ENCODE measurements at places on chromosomes 4 and X.

GRCh38 chrX:2652106-2652505 lies 39.0 kb upstream of the CD99 start:
- DNase-seq: no peak

- DNase-seq: no peak
Observed at GRCh38 chr4:144507311-144508101, 138.4 kb upstream of the HHIP start.

DNA sequence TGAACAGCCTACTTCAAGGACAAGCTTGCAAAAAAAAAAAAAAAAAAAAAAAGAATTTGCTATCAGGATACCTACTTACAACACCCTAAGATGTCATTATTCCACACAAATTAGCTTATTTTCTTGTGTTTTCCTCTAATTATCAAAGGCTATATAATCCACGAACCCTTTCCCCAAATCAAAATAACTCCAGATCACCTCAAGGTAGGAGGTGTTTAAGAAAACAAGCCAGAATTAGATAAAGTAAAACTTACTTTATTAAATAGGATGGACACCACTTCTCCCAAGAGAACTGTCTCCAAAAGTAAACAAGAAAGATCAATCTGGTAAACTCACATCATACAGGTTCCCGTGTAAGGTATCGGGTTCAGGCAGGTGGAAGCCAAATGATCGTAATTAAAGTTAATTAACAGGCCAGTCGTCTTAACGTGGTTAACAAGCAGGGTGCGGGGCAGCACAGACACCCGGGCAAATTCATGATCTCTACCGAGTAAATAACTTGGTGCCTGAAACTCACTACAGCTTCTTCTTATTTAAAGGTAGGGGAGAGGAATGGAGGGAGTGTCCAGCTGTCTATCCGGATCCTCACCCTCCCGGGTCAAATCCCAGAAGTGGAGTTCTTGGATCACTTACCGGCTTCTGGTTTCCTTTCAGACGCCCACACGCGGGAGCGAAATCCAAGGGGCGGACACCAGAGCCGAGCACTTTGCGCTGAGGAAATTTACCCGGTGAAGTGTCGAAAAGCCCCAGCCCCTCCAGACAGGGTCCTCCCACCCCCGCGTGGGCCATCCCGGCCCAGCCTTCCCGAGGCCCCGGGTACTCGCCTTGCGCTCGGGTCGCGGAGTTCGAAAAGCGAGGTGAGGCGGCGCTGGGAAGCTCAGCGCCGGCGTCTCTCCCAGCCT lies 708 bp downstream of the ARAP2 start:
- DNase-seq: no peak

GRCh38 chrX:110145854-110146253 lies 142.9 kb downstream of the TMEM164 start:
- no peak for DNase-seq

- DNase-seq: peak; percentile 4
Observed at GRCh38 chr4:15963001-15963451, at the start of gene FGFBP2. Gene FGFBP2, minus strand, starts transcription at chr4:15963175. Its CDS starts 46 bp downstream, at chr4:15963129.

GRCh38 chr4:121199742-121200561 lies 35.8 kb upstream of the TNIP3 start:
- DNase-seq: peak; percentile 6

GRCh38 chr4:123555233-123555806 lies 158.7 kb downstream of the SPRY1 start:
- DNase-seq: no peak

- DNase-seq: no peak
Observed at GRCh38 chr4:133137571-133137970, 11.5 kb upstream of the PCDH10 start.

DNA sequence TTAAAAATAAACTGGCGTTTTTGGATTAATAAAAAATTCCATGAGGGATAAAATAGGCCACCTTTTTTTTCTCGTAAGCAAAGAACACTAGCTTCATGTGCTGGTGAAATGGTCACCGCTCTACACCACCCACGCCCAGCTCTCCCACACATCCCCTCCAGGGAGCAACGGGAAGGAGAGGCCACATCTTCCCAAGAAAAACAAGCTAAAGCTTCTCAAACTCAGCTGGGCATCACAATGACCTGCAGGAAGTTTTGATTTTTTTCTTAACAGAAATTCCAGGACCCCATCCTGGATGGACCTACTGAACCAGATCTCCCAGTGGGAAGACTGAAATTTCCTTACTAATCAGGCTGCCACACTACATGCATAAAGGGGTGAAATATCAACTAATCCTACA lies 9.8 kb downstream of the TSPAN5 start:
- DNase-seq: no peak

GRCh38 chr4:44150091-44150576 lies 298.5 kb downstream of the KCTD8 start:
- DNase-seq: no peak

- no peak for DNase-seq
Observed at GRCh38 chr4:102527695-102528283, 26.6 kb downstream of the NFKB1 start.

GRCh38 chrX:22234380-22234779 lies 38.3 kb upstream of the CBLL2 start:
- DNase-seq: no peak

DNA sequence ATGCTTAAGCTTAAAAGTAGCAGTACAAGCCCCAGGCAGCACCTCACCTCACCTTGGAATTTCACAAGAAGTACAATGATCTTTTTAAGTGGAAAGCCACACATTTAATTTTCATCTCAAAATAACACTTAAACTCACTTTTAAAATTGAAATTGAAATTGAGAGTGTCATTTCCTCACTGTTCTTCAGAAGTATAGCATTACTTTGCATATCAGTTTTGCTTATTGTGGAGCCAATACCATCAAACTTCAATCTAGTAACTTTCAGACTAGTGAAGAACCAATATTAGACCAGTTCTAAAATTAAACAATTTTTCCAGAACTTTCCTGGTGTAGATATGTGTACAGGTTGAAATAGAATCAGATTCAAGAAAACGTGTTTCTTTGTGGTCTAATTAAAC lies 242.4 kb downstream of the NDST4 start:
- no peak for DNase-seq

GRCh38 chr4:112954286-112954685 lies 95.2 kb upstream of the ANK2 start:
- no peak for DNase-seq

DNA sequence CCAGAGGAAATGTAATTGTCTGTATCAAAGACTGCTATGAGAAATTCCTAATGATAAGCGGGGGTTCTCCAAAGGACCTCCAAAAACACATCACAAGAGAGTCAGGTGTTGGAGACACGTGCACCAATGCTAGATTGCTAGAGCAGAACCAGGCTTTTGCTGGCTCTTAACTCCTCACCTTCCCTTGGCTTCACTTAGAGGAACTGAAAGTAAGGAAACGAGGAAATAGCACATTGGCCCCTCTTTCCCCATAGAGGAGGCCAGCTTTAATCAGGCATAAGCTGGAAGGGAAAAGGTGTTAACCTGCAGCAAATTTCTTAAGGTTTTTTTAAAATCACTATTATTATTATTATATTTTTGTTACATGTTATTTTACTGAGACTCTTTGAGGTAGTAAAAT lies 13.6 kb downstream of the OTC start:
- no peak for DNase-seq

- DNase-seq: no peak
Observed at GRCh38 chr4:48296365-48296764, 26.7 kb upstream of the TEC start.

DNA sequence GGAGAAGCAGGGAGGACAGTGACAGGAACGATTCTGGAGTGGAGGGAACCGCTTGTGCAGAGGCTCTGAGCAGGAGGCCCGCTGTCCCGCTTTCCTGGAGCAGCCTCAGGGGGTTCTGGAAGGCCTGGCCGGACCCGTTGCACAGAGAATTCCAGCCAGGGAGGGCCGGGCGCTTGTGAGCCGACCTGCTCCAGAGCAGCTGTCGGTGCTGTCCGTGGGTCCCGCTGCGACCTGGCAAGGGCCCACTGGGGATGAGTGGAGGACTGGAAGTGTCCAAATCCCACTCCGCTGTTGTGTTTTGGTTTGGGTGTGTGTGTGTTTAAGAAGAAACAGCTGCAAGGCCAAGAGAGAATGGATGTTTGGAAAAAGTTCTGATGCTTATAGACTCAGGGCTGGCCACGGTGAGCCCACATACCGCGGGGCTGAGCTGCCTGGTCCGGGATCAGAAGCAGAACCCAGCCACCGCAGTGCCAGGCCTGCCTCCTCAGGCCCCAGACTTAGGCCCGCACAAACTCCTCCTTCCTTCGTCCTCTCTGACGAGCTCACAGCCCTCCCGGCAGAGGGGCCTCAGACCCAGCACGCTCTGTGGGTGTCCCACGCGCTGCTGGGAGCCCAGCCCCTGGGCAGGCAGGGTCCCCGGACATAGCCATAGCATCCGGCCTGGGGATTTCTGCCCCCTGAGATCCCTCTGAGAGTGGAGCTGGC lies 73.9 kb downstream of the HTRA3 start:
- no peak for DNase-seq

DNA sequence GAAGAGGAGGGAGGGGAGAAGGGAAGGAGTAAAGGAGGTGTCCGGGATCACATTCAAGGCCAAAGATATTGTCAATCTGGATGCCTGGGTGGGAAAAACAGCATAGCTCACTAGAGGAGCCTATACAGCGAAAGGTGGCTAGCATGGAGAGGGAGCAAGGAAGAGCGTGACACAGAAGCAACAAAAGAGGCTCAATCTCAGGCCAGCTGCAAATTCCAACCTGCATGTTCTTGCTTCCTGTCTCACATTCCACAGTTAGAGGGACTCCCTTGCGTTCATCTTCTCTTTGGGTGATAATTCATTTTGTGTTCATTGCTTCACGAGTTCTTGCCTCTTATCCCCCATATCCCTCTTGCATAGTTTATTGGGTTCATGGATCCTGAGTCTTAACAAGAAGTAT lies 3.0 kb upstream of the CLNK start:
- no peak for DNase-seq

GRCh38 chr4:139633661-139634060 lies 32.0 kb upstream of the MGST2 start:
- no peak for DNase-seq

- DNase-seq: peak; percentile 3
Observed at GRCh38 chr4:119627267-119628255, 1.0 kb downstream of the PDE5A start.

- no peak for DNase-seq
Observed at GRCh38 chr4:81523672-81524327, 52.1 kb upstream of the RASGEF1B start.

DNA sequence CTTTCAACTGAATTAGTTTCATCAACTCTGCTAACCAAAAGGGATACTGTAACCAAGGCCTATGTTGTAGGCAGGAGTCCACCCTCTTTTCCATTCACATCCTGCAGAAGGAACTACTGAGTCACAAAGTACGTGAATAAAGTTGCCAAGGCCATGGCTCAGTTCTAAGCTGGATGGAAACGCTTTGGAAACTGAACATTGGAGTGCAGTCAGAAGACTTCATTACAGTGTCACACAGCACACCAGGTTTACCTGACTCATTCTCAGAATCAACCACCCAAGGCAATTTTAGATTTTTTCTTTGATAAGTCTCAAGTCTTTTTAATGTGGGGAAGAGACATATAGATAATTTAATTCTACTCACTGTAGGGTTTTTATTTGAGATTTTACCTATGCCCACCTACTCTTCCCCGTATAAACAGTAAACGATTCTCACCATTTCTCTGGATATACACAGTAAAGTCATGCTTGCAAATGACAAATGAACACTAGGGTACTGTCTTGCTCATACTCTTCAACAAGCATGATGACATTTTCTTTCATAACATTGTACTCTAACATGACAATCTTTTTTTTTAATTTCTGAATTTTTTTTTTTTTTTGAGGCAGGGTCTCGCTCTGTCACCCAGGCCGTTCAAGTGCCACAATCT lies 58.9 kb upstream of the RBM47 start:
- no peak for DNase-seq

GRCh38 chr4:6192245-6192644 lies 8.1 kb downstream of the JAKMIP1 start:
- DNase-seq: no peak

- DNase-seq: no peak
Observed at GRCh38 chrX:153441981-153442380, 3.9 kb downstream of the TREX2 start.

DNA sequence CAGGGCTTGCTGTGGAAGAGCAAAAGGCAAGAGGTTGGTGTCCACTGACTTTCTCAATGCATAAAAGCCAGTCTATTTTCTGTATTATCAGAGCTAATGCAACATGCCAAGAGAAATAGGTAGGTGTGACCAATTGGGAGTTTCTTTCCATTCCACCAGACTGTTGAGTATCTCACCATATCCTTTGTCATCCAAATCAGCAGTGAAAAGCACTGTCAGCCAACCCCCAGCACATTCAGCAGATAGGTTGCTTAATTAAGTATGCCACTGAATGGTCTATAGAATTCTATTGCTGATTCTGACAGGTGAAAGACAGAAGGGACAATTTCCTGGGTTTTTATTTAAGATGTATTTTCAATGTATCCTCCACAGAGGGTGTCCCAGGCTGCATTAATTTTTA lies 139.8 kb downstream of the HS6ST2 start:
- no peak for DNase-seq

DNA sequence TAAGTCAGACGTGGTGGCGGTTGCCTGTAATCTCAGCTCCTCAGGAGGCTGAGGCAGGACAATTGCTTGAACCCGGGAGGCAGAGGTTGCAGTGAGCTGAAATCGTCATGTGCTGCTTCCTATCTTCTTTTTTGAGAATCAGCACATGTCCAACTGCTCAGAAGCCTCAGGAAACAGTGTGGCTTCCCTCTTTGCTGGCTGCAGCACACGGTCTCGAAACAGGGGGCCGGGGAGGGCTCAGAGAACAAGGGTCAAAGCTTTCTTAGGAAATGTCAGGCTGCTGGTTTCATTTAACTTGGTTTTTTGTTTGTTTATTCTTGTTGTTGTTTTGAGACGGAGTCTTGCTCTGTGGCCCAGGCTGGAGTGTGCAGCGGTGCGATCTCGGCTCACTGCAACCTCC lies 31.3 kb downstream of the CRLF2 start:
- no peak for DNase-seq

DNA sequence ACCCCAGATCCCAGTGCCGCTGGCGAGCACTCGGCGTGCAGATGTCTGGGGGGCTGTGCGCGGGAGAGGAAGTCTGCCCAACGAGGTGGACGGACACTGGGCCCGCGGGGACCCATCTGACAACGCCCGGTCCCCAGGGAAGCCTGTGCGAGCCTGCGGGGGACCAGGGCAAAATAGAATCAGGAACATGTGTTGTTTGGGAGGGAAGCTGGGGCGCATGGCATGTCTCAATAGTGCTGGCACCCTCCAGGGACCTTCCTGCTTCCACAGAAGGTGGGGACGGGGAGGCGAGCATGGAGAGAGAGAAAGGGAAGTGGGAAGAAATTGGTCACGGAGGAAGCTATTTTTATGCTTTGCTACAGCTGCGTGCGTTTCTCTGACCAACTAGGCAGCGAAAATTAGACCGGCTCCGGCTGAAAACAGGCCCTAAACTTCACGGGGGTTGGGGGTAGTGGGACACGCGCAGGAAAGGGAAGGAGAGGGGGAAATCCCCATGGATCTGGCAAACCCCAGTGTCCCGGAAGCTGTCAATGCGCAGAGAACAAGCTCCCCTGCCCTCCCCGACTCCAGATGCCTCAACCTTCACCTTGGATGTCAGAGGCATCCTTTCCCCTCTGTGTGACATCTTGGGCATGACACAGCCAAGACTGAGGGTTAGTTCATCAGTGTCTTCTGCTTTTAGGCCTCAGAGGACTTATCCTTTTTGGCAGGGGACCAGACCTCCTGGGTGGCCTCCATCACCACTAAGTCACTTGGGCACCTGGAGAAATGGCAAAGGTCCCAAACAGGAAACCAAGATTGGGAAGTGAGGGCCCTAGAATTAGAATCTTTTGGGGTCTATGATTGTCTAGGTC lies 169.8 kb upstream of the BCOR start:
- DNase-seq: no peak

All from activated CD4-positive, CD25-positive, alpha-beta regulatory T cell treated with anti-CD3 and anti-CD28 coated beads, Interleukin-2, amount 50 U/mL, for 16 hours (primary cell).